ENCODE measurements at places on chromosomes 3 and 15.

GRCh38 chr15:48939648-48940047 is 24.1 kb downstream of the SHC4 start:
- DNase-seq, result no peak

- DNase-seq, result no peak
These were observed 733.8 kb upstream of the ALCAM start for GRCh38 chr3:104632947-104633346.

GRCh38 chr3:37204314-37204713 is 29.9 kb upstream of the LRRFIP2 start:
- no peak for DNase-seq

DNA sequence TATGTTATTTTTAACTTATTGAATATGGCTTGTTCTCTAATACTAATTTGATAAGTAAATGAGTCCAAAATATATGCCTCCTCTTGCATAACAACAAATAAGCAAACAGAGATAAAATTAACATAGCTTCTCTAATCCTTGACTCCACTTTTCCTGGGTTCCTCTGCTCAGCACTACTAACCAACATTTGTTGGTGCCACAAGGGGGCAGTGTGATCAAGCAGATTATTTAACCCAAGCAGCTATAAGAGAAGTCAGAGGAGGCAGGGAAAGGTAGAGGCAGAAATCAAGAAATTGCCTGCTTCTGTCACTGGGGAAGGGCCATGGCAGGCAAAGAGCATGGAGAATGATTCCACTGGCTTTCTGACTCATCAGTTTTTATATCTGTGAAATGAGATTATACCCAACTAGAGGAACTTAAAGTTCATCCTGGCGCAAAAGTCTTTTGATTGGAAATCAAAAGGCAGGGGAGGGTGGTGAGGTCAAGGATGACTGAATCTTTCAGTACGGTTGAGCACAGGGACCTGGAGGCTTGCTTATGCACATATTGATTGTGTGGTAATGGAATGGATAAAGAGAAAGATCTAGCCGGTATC is 152.2 kb downstream of the IGSF11 start:
- peak; percentile 53 for DNase-seq

DNA sequence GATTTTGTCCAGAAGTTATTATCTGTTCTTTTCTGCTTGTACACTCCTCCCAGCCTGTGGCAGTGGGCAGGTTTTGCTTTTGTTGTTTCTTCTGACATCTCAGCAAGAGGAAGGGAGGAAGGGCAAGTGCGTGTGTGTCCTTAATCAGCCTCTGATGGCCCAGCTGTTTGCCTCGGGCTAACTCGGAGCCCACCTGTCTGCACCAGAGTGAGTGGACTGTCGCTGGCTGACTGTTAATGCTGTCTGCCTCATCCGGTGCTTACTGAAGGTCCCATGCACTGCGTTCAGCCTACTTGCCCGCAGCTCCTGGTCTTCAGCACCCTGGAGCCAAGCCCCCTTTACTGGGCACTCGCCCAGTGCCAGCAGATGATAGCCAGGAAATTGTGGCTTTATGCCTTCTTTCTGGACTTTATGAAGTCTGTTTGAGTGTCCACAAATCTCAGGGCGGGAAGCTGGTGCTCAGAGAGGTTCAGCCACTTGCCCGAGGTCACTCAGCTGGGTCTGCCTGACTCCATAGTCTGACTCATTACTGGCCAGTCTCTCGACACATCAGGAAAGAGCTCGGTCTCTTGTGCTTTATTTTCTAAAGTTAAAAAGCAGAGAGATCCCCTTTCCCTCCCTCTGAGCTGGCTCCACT is 89.5 kb downstream of the CHRNA7 start:
- DNase-seq, result no peak

- peak; percentile 14 for DNase-seq
These were observed 89.2 kb upstream of the MEF2A start for GRCh38 chr15:99476413-99477222.

- no peak for DNase-seq
These were observed 8.9 kb upstream of the PRKCD start for GRCh38 chr3:53151870-53152660.

GRCh38 chr3:27340534-27340933 is 28.6 kb downstream of the NEK10 start:
- no peak for DNase-seq

- DNase-seq, result no peak
These were observed 141.8 kb downstream of the THSD4 start for GRCh38 chr15:71256934-71257664.

DNA sequence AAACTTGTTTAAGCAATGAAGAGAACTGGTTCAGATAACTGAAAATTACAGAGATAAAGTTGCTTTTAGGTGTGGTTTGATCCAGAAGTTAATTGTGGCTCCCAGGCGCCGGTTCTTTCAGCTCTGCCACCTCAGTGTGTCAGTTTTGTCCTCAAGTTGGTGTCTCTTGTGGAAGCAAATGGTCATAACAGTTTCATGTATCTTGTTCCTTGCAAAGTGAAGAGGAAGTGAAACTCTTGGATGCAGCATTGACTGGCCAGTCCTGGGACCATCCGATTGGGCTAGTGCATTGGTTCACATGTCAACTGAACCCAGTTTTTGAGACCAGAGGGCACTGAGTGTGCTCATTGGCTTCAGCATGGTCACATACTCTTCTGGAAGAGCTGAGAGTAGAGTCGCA is 181.4 kb upstream of the GRM7 start:
- no peak for DNase-seq

GRCh38 chr3:125075738-125076137 is 19.9 kb upstream of the HEG1 start:
- no peak for DNase-seq

DNA sequence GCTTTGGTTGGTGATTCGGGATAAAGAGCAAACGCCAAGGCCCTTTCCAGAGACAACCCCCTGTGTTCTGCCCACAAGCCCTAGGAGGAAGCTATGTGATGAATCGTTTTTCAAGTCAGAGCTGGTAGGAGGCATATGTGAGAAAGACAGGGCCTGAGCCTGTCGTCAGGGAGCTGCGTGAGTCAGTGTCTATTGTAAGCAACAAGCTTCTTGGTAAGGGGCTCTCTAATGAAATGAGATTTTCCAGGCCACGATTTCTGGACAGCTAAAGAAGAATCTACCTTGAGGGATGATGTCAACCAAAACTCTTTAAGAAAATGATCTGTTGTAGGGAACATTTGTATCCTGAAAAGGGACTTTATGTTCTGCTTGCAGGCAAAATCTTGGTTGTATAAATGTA is 318.9 kb upstream of the IL12A start:
- DNase-seq, result no peak

DNA sequence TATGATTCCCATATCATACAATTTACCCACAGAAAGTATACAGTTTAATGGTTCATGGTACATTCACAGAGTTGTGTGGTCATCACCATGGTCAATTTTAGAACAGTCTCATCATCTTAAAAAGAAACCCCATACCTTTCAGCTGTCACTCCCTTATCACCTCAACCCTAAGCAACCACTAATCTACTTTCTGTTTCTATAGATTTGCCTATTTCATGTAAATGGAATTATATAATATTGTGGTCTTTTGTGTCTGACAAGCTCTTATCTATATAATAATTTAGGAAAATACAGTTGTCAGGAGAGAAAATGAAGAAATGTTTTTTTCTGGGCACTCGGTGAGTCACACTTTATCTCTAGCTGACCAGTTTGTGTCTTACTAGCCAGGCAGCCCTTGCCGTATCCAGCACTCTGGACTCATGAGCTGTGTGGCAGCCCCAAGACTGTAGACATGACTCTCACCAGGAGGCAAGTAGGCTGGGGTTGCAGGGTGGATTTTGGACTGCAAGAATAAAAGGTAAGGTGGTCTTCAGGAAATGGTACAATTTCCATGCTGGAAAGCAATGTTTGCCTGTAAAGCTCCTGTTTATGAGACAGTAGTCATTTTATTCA is 234.6 kb downstream of the THRB start:
- no peak for DNase-seq

DNA sequence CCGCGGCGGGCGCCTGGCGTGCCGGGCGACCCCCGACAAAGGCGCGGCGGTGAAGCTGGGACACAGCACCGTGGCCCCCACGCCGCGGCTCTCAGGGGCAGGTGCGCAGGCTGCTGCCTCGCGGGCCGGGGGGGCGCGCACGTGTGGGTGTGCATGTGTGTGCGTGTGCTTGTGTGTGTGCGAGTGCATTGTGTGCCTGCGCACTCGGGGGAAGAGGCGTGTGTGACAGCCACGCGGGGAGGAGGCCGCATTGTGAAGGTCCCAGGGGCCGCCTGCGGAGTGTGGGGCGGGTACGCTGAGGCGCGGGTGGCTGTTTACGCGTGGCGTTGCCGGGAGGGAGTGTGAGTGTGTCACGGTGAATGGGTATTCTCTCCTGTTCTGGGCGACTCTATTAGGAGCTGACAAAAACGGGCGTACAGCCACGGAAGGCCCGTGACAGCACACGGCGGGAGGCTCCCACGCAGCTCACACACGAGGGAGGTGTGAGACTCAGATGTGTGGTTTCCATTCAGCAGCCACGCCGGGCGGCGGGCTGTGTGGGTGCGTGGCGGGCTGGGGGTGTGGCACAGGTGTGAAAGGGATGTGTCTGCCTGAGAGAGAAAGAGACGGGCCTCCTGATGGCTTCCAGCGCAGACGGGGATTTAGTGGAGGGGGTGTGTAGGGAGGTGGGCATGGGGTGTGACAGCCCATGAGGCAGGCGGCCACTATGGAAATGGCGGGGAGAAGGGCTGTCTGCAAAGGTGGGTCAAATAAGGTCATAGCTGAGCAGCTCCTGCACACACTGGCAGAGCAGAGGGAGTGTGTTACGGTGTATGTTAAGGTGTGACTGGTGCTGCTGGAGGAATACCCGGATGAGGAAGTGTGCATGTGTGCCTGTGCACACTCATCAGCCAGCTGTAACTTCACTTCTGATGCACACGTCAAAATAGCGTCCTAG is 750 bp downstream of the PODXL2 start:
- DNase-seq, result peak; percentile 53

GRCh38 chr3:146550070-146550615 is 5.7 kb upstream of the PLSCR1 start:
- DNase-seq, result no peak

DNA sequence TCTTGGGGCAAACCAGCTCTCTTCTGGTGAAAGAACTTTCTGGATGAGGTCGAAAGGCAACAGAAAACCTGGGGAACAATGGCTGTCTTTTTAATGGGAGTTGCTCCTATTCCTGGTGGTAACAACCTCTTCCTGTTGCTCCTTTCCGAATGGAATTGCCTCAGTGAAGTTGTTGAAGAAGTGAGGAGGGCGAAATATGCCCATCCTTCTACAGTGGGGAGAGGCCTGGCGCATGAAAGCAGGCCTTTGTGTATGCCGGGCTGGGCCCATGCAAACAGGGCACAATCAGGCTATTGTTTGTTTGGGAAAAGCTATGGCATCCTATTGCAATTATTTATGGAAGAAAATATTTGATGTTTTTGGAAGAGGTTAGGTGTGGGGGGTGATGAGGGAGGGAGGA is 166.9 kb downstream of the IGF1R start:
- DNase-seq, result no peak

DNA sequence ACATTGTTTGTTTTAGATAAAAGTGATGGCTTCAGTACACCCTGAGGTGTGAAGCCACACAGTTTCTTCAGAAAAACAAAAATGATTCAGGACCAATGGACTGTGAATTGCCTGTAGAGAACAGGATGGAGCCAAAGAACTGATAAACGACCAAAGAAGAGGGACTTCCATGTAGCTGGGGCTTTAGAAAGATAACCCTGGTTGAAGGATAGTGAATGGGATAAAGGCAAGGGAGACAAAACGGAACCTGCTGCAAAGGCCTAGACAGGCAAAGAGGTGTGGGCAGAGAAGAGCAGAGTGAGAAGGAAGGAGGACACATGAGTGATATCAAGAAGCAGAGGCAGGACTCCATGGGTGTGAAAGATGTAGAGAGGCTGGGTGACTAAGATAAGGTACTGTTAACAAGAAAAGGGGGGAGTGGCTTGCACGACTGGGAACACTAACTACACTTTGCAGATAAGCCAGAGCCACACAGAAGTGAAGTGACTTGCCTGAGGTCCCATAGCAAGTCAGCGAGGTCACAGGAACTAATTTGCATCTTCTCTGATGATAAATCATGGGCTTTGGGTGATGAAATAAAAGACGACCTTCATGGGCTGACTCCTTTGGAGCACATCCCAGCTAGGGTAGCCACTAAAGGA is 44.3 kb downstream of the RAB6B start:
- DNase-seq, result no peak

DNA sequence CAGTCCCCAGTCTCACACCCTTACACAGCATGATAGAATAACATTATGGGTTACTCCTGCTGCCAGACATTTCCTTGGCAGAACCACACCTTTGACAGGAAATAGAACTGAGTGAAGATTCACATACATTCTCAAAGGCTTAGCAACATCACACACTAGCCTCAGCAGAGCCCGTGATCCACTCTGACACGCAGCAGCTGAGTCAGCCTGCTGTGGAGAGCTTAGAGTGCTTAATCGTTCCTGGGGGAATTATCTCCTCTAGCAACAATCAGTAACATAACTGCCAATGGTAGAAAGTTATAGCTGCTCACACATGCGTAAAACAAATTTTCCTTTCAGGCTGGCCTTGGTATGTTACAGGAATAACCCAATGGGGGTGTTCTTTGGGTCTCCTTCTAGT is 382.1 kb downstream of the GAP43 start:
- no peak for DNase-seq

DNA sequence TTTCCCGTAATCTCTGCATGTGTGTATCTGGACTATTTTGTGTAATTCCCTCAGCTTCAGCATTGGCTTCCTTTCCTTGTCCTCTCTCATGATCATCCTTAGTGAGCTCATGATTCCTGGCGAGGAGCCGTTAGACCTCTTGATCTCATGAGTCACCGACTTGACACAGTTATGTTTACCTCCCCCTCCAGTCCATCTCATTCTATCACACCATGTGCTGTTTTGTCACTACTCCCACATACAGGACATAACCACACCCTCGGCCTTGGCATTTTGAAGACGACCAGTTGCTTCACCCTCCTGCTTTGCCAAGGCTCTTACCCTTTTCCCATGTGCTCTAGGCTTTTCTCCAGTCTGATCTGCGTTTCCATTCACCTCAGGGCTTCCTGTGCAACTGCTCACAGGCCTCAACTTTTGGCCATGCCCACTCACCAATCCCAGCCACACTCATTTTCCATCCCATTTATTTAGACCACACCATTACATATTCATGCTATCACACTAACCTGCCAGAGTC is 41.5 kb downstream of the CP start:
- no peak for DNase-seq

GRCh38 chr3:45011756-45012508 is 14.2 kb upstream of the CLEC3B start:
- DNase-seq, result no peak

- no peak for DNase-seq
These were observed 576.2 kb downstream of the TUSC7 start for GRCh38 chr3:117285737-117286136.
